Activated CD4-positive, alpha-beta T cell treated with anti-CD3 and anti-CD28 coated beads for 36 hours (primary cell): ENCODE measurements at places on chromosomes 3 and 15. TPM values are rescaled to one million over a fixed set of nuclear protein-coding genes. Genes with fewer than 3 reads are reported as not detected.

The ASB14 gene
- not detected for total RNA-seq

The C2CD4B gene
- 0.37 TPM for total RNA-seq

DNA sequence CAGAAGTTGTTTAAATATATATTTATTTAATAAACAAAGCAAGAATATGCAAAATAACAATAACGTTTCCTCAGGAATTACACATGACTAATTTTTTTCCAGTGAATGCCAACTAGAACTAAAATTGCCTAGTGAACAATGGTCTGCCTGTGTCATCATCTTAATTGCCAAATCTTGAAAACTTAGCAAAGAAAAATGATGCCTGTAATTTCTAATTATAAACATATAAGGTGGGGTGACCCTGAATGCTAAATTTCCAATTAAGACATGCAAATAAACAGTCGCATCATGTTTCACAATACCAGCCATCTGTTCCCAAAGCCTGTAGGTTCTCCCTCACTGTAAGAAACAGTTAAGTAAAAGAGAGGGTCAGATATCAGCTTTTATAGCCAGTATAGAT lies 67.6 kb upstream of the PLCL2 start:
- peaks cover 10% of the 10 kb centered on the region for H3K4me1 ChIP-seq
- DNase-seq, result no peak

DNA sequence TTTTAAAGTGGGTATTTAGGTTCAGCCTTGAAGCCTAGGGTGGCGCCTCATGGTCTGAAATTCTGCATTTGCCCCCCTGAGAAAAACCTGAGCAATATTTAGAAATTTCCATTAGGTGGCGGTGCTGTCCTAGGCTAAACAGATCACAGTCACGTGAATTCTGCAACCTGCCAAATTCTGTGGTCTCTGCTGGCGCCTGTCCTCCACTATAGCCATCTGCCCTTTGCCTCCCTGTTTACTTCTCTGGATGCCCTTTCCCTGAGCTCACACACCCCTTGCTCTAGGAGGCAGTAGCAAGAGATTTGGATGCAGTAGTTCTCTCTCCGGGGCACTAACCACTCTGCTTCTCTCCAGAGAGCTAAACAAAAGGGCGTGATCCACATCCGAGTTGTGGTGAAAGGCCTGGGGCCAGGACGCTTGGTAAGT lies 9.1 kb downstream of the MRPS11 start:
- peak; percentile 28 for DNase-seq
- H3K4me1 ChIP-seq, result peaks cover 9% of the 10 kb centered on the region
- no peak overlapping the region for H3K27ac ChIP-seq
- H3K4me3 ChIP-seq, result no peak overlapping the region

The ITIH1 gene
- total RNA-seq, result not detected
